Pulmonary artery endothelial cell (primary cell): ENCODE measurements at places on chromosomes 2 and 18. TPM values are rescaled to one million over a fixed set of nuclear protein-coding genes. Genes with fewer than 3 reads are reported as not detected.

GRCh38 chr2:227774011-227774624 is 28.4 kb downstream of the SCYGR8 start:
- no peak for DNase-seq

The GPR75 gene
- total RNA-seq = 0.92 and 1.8 TPM in 2 replicates

The WNT6 gene
- total RNA-seq = not detected in 2 replicates

The TUBA3E gene
- not detected in 2 replicates for total RNA-seq

- DNase-seq = no peak
These were observed 129.4 kb upstream of the GLI2 start for GRCh38 chr2:120606280-120606679.

The TSGA10 gene
- 1.3 and 2.4 TPM in 2 replicates for total RNA-seq

- DNase-seq = no peak
These were observed 687 bp downstream of the CTDP1 start for GRCh38 chr18:79680100-79680879.

The METTL21A gene
- total RNA-seq = 21.9 and 23.8 TPM in 2 replicates

The CDH2 gene
- 31.6 and 36.5 TPM in 2 replicates for total RNA-seq

DNA sequence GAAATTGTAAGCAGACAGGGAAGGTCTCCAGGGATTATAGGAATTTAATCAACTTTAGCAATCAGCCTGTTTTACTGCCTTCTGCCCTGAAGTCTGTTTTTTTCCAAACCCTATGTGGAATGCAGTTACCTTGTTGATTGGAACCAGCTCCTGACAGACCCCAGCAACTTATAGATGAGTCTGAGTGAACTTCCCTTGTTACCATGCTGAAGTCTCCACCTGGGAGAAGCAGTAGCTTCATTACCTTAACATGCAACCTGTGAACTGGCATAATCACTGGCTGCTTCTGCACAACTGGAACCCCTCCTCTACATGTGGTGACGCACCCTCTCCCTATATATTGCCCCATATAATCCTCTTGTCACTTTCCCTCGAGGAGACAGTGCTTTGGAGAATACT is 226.3 kb upstream of the SPOPL start:
- DNase-seq = no peak

The TMEM17 gene
- 0.63 and 1.5 TPM in 2 replicates for total RNA-seq
